ENCODE measurements at places on chromosomes 1 and 21.

DNA sequence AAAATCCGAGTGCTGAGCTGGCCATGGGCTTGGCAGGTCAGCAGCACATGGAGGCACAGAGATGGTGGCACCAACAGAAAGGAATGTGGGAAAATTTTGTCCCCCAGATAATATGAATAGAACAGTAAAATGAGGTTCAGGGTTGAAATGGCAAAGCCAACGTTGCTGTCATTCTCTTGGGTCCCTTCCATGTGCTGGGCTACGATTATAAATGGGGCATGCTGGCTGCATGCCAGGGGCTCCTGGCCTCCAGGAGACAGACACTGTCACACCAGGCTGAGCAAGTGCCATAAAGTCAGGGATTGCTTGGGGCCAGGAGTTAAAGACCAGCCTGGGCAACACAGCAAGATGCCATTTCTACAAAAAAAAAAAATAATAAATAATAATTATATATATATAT is 77.1 kb downstream of the TOMM20 start:
- no peak for DNase-seq

DNA sequence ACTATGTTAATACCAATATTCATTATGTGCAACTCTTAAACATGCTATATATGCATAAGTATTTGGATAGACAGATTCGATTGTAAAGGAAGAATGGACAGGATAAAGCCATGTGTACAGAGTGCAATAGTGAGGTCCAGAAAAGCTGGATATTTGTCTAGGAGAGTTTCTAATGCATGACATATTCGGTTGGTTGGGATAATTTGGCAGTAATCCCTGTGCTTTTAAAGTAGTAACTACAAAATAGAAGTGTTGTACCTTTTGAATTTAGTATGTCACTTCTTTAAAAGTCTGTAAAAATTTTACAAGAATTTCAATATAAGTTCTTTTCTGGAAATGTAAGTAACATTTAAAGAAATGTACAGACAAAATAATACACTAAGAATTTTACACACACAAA is 774.5 kb downstream of the USP25 start:
- no peak for DNase-seq

GRCh38 chr1:234920136-234920842 is 208.3 kb downstream of the TOMM20 start:
- no peak for DNase-seq

- peak; percentile 75 for DNase-seq
Observed at GRCh38 chr1:245956225-245956624, 550.9 kb downstream of the SMYD3 start.

- DNase-seq: no peak
Observed at GRCh38 chr1:77866296-77866695, 22.1 kb upstream of the NEXN start.

GRCh38 chr1:223856386-223856785 is 10.6 kb upstream of the TP53BP2 start:
- no peak for DNase-seq

- no peak for DNase-seq
Observed at GRCh38 chr1:87612956-87613355, 284.3 kb downstream of the LMO4 start.

- DNase-seq: no peak
Observed at GRCh38 chr1:210342986-210343780, 14.5 kb downstream of the HHAT start.

- peak; percentile 21 for DNase-seq
Observed at GRCh38 chr1:9294910-9295636, 2.4 kb downstream of the SPSB1 start.

- no peak for DNase-seq
Observed at GRCh38 chr1:238324211-238324864, 433.6 kb upstream of the ZP4 start.

GRCh38 chr1:44802306-44803061 is 2.3 kb downstream of the PLK3 start:
- no peak for DNase-seq

DNA sequence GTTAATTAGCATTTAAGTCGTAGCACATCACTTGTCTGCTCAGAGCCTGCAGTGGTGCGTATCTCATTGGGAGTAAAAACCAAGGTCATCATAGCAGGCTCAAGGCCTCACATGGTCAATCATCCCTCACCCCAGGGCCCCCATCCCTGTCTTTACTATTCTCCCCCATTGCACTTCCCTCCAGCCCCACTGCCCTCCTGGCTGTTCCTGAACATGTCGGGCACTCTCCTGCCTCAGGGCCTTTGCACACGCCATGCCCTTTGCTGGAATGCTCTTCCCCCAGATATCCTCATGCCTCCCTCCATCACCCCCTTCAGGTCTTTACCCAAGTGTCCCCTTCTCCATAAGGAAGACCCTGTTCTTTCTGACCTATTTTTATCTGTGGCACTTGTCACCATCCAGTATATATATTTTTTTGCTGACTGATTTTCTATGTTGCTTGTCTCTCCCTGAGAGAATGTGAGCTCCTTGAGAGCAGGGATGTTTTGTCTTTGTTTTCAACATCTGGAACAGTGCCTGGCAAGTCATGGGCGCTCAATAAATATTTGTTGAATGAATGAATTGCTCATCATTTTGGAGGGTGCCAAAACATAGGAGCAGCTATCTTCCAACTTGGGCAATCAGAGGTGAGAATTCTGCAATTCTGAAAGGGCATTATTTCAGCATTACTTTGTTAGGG is 74.1 kb upstream of the POU3F1 start:
- no peak for DNase-seq

DNA sequence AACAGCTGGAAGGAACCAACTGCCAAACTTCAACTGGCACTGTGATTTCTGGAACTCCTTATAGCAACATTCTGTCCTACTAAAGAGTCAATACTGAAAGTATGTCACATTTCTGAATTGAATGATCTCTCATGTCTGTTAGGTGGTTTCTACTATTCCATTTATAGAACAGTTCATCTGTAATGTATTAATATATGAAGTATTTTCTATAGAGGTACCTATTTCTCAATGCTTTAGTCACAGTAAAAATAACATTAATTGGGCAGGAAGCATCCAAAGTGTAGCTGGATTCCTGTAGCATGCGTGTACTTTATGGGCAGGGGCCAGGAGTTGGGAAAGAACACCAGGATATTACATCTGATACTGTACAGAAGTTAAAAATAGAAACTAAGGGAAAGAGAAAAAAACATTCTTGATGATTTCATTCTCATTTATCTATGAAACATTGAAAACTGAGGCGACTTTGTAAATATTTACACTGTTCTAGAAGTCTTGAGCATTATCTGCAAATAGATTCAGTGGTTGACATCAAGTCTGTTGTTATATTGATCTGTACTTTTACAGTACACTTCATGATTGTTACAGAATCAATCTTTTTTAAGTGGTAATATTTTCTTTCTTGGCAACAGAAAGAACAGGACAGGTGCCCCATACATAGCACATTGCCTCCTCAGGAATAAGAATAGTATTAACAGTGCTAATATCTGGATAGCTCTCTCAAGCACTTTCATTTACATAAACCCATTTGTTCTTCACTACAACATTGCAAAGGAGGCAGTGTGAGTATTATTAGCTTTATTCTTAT is 6.2 kb upstream of the ZNF281 start:
- no peak for DNase-seq

GRCh38 chr21:43317959-43318358 is 109.0 kb downstream of the SIK1 start:
- DNase-seq: no peak

GRCh38 chr21:22927469-22927868 is 1929.3 kb downstream of the NCAM2 start:
- DNase-seq: no peak

DNA sequence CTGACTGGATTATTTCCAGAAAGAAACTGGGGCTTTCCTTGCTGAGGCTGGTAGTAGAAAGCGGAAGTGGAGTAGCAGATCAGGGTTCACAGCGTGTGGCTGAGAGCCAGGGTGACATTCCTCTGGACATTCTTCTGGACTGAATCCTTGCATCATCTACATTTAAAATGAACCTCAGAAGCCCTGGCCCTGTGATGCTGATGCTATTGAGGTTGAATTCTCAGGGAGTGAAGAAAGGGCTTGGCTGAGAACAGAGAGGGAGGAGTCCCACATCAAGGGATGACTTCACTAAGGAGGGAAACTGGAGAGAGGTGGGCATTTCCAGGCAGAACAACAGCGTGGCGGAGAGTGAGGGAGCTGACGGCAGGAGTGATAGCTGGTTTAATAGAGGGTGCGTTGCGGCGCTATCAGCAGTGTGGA is 102.3 kb upstream of the LMO4 start:
- no peak for DNase-seq

- no peak for DNase-seq
Observed at GRCh38 chr1:227884370-227885134, 63.2 kb downstream of the WNT9A start.

DNA sequence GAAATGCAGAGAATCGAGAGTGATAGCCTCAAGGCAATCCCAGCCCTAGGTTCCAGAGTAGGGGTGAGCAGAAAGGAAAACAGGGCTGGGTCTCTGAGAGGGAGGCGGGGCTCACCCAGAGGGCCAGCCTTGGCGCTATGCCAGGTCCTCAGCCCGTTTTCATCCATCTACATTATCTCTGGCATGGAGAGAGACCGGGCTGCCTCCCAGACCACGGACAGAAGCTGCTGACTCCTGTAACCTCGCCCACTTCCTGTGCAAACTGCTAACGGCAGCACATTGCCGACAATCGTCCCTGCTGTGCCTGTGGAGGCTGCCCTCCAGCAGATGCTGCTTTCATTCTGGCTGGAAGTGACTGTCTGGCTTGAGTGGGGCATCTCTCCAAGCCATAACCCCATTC is 569.1 kb downstream of the NPHP4 start:
- peak; percentile 37 for DNase-seq

DNA sequence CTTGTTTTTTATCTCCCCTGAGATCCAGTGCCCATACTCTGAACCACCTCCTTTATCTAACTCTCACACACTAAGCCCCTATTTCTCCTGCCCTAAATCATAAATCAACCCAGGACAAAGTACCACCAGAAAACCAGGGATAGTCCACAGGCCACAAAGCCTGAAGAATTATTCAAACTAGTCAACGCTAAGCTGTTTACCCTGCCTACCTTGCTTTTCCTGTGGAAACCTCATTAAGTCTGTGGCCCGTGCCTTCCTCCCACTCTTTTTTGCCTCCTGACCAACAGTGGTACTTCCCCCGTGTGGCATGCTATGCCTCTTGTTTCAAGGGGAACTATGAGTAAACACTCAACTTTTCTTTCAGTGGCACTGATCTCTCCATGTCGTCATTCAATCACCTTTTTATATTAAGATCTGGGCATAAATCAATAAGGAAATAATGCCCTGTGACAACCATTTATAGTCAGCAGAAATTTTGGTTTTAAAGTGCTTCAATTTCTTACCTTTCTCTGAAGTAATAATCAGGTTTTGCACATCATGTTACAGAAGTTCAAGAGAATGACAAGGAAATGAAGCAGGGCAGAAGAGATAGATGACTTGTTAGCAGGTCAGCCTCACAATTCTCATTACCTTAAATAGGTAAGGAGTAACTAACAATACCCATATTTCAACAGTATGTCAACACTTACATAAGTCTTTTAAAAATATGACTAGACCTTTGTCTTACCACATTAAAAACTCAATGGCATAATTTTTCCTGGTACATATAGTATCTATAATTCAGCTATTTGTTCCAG is 32.1 kb downstream of the EYA3 start:
- peak; percentile 60 for DNase-seq

GRCh38 chr1:33764149-33764548 is 99.7 kb upstream of the HMGB4 start:
- no peak for DNase-seq

- peak; percentile 6 for DNase-seq
Observed at GRCh38 chr1:31605908-31606427, 11.5 kb upstream of the HCRTR1 start.

Data from CD4-positive, alpha-beta T cell treated with Interleukin-12 subunit alpha and Interleukin-12 subunit beta, for 1 hour (primary cell).